Activated T-helper 9 cell treated with anti-CD3 and anti-CD28 coated beads, Interleukin-2, amount 50 U/mL, for 16 hours (primary cell): ENCODE measurements at places on chromosomes 3 and 15.

DNA sequence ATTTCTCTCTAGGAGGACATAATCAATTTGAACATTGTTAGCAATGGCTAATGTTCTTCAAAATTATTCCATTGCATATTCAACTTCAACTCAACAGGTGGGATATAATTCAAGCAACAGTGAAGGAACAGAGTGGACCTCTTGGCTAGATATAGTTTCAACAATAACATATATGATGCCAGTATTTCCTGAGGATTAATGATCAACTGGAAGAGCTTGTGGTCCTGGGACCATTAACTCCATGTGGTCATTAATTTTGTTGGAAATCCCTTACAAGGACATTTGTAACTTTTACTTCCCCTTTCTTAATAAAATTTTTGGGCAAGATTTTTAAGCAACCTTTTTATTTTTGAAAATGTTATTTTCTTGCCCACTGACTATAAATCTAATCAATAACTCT, 54.3 kb upstream of the ROBO2 start:
- DNase-seq: no peak

- DNase-seq: no peak
These were observed 160.9 kb downstream of the ADAMTS17 start for GRCh38 chr15:100180921-100181320.

DNA sequence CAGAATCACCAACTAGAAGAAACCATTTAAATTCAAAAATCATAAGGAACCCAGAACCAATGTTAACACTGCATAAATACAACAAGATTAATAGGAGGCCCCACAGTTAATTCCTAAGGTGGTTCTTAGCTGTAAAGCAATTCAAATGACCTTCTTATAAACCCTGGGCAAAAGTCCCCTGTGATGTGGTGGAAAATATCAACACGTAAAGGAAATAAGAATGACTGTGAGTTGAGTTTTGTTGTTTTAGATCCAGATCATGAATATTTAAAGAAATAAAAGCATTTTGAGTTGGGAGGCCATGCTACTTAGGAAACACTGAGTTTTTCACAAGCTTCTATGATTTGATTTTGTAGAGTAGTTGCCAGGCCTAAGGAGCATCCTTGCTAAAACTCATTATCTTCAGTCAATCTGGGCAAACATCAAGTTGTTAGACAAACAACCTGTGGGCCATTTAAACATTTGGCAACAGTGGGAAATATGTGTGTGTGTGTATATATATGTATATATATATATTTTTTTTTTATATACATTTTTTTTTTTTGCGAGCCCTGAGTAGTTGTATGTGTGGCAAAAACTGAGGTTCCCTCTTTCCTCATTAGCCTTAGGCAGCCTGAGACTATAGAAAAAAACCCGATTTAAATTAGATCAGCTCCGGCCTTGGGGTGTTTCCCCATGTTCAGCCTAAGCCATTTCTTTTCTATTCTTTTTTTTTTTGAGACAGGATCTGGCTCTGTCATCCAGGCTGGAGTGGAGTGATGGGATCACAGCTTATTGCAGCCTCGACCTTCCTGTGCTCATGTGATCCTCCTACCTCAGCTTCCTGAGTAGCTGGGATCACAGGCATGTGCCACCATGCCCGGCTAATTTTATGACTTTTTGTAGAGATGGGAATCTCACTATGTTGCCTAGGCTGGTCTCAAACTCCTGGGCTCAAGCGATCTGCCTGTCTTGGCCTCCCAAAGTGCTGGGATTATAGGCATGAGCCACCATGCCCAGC, 8.0 kb upstream of the PXK start:
- DNase-seq: no peak

DNA sequence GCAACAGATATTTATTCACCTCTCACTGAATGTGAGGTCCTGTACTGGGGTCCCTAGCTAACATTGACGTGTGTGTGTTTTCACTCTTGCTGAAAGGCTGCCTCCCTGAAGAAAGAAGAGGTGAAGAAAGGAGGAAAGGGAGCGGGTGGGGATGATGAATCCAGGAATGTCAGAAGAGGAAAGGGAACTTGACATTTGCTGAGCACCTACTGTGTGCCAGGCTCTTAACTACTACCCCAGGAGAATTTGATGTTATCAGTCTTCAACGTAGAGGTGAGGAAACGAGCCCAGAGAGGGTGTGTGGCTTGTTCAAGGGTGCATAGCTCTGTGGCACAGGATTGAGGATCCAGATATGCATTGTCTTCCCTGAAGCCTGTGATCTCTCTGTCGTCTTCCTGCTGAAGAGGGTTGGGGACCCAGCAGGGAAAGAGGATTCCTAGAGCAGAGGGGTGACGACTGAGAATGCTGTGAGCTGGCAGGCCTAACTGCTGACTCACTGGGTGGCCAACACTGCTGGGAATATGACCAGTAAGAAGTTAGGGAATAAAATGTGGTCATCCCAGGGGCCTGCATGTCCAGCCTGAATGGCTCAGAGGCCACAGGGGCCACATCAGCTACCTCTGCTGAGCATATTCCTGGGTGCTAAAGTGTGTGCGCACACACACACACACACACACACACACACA, 6.6 kb upstream of the ATP2B2 start:
- DNase-seq: no peak

- no peak for DNase-seq
These were observed 205.8 kb downstream of the TJP1 start for GRCh38 chr15:29616512-29616911.

DNA sequence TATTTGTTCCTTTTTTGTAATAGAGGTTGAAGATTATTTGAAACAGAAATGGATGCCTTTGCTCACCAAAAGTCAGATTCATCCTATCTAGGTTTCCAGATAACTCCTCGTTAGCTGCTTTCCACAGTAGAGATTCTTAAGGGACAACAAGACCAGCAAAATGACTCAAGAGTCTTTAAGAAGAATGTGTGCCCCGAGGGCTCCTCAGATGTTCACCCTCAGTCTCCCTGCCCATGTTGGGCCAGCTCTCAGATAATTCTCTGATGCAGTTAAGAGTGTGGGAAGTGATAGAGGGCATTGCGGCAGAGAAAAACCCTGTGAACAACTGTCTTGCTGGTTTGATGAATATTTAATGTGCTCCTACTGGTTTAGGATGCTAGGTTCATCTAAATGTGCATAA, 251.1 kb downstream of the PTPRG start:
- no peak for DNase-seq

DNA sequence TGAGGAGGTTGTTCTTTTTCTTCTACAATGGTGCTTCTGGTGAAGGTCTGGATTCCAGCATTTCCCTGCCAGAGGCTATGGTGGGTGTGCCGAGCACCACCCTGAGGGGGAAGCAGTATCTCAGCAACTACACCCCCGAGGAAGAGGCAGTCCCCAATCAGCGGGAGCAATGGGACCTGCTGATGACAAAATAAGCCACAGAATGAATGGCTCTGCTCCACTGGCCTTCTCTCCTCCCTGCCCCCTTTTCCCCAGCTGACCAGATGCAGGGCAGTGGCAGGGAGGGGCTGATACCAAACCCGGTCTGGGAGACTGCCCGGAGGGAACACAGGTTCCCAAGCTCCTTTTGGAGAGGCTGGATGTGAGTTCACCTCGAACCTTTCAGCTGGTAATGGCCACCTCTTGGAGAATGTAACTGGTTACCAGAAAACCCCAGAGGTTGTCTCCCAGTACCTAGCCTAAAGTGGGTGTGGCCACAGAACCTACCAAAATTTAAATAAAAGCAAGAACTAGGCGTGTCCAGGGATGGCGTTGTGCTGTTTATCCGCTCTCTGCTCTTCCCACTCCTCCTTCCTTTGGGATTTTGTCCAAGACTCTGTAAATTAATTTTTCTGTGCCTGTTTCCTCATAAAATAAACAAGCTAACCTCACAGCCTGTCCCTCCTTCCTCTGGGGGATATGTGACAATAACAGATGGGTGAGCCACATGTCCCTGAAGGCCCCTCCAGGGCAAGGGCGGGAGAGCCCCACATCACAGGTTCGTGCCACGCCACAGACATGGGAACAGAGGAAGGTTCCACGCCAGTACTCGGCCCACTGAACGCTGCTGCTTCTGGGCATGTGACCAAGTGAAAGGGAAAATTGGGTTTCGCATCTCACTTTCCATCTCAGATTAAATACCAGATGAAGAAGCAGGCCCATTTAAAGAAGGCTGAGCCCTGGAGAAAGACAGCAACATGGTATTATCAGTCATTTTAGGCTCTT, 35.1 kb upstream of the SPTBN5 start:
- no peak for DNase-seq

GRCh38 chr3:101530686-101531047, 17.7 kb upstream of the SENP7 start:
- DNase-seq: no peak
